Activated T-cell treated with anti-CD3 and anti-CD28 coated beads, Interleukin-2, amount 50 U/mL, for 24 hours (primary cell): ENCODE measurements at places on chromosomes 6 and 20.

DNA sequence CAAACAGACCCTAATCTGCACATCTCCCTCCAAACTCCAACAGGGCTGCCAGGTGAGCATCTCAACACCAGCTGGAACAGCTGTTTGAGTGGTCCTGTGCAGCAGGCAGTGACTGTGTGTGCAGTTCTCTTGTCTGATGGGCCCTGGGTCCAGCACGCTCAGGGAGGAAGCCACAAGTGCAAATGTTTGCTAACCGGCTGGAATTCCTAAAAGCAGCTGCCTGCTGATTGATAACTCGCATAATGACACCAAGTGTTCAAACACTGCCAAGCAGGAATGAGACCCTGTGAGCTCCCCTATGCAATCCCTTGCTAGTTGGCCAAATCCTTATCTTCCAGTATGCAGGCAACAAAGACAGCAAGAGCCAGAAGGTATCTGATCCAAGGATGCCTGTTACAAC lies 650.6 kb downstream of the CBLN4 start:
- no peak for DNase-seq

- no peak for DNase-seq
Measured at GRCh38 chr6:83371423-83371822, 59.4 kb downstream of the ME1 start.

GRCh38 chr6:28206928-28207509 lies 18.1 kb upstream of the ZSCAN9 start:
- no peak for DNase-seq

DNA sequence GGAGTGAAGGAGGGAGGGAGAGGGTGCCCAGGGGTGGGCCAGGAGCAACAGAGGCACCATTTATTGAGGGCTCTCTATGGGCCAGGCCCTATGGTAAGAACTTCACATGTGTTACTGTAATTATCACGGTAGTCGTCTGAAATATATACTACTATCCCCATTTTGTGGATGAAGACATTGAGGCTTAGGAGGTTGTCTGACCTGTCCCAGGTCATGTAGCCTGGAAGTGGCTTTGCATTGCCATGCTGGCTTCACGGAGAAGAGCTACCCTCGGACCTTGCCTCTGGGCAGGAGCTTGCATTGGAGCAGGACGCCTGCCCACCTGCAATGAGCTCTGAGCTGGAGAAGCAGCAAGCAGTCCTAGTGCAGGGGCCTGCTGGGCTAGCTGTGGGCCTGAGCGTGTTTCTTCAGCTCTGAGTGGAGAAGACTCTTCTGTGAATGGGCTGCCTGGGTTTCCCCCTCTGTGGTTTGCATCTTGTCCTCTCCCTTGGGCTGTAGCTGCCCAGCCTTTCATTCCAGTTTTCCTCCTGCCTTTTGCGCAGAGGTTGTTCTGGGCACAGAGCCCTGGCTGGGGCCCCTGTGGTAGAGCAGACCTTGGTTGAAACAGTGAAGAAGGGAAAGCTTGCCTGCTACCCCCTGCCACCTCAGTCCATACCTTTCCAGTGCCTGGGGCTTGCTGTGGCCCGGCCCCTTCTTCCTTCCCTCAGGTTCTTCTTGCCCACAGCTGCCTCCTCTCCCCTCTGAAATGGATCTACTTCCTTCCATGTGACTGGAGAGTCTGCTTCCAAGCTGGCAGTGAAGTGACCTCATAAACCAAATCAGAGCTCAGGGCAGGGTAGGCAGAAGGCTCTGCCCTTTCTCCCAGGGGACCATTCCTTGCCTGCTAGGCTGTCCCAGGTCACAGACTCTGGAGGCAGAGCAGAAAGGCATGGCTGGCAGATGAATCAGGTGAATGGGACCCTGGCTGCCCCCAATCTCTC lies 24.1 kb upstream of the SRF start:
- no peak for DNase-seq

DNA sequence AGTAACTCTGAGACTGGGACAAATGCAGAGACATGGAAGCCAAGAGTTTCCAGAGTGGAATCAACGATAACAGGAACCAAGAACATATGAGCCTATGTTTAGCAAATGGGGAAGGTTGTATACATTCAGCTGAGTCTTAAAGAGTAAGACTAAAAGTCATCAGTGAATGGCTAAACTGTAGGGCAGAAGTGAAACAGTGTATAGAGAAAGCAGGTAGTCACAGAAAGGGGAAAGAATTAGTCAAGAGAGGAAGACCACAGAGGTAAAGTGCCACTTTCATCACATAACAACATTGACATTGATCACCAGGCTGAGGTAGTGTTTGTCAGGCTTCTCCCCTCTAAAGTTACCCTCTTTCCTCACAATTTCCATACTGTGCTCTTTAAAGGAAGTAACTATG lies 306.5 kb upstream of the SPTLC3 start:
- no peak for DNase-seq

GRCh38 chr6:46845126-46845525 lies 51.9 kb downstream of the MEP1A start:
- no peak for DNase-seq

GRCh38 chr6:78476561-78476960 lies 390.8 kb upstream of the IRAK1BP1 start:
- no peak for DNase-seq

GRCh38 chr6:34771727-34772126 lies 14.4 kb downstream of the SNRPC start:
- no peak for DNase-seq

GRCh38 chr20:63740070-63740626 lies 572 bp downstream of the SLC2A4RG start:
- peak; percentile 69 for DNase-seq

DNA sequence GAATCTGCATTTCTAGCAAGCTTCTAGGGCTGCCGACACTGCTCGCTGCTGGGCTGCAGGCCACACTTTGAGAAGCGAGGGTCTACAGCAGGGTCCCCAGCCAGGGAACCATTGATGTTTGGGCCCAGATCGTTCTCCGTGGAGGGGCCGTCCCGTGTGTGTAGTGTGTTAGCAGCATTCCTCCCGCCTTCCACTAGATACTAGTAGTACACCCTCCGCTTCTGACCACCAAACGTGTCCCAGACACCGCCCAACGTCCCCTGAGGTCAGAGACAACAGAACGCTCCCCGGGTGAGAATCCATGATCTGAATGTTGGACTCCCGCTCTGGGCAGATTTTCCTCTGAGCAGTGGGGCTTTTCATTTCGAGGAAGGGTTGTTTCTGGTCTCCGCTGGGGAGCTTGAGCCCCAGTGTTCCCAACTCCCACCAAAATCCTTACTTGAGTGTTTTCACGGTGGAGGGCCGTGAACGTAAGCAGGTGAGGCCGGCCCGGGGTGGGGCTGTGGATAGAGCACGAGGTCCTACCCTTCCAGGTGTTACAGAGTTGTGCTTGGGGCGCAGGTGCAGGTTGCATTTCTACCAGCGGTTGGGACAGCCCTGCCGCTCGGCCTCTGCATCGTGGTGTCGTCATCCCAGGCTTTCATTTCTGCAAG lies 124.6 kb downstream of the SYCP2 start:
- no peak for DNase-seq

GRCh38 chr20:6740096-6740495 lies 27.4 kb upstream of the BMP2 start:
- DNase-seq = no peak

DNA sequence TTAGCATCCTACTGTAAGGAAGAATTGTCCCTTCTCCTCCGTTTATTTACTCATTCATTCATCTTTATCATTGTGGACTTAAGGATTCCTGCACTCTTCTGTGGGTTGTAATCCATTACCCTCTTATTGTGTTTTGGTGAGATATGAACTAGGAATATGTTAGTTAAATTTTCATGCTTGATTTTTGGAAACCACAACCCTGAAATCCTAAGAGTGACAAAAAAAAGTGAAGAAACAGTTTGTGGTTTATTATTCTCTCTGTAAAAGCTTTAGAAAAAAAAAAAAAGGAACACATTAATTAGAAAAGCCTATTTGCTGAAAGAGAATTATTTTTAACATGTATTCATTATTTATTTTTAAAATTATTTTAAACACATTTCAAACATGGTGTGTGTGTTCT lies 36.7 kb upstream of the INSM1 start:
- no peak for DNase-seq

GRCh38 chr6:114764866-114765265 lies 422.0 kb upstream of the HS3ST5 start:
- no peak for DNase-seq

DNA sequence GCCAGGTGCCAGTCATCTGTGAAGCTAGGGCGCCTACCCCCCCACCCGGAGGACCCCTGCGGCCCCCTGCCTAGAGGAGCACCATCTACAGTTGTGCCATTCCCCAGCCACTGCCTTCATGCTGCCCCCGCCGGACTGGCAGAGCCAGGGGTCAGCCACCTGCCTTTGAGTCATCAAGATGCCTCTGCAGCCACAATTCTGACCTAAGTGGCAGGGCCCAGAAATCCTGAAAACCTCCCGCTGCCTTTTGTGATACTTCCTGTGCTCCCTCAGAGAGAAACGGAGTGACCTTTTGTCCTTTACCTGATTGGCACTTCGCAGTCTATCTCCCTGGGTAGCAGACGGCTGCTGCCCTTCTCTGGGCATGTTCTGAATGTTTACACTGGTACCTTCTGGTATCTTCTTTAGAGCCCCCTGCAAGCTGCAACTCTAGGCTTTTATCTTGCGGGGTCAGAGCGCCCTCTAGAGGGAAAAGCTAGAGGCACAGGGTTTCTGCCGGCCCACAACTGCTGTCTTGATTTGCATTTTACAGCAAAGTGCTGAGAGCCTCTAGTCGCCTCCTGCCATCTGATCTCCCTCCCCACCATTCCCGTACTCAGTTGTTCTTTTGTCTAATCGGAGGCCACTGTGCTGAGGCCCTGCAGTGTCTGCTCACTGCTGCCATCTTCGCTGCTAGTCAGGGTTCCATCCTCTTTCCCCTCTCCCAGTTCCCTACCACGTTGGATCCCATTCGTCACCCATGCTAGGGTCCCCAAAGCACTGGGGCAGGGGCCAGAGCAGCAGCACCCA lies 26.9 kb downstream of the SPATA2 start:
- DNase-seq = peak; percentile 73
